Islet precursor cell (in vitro differentiated cells): ENCODE measurements at places on chromosomes 16 and 17.

DNA sequence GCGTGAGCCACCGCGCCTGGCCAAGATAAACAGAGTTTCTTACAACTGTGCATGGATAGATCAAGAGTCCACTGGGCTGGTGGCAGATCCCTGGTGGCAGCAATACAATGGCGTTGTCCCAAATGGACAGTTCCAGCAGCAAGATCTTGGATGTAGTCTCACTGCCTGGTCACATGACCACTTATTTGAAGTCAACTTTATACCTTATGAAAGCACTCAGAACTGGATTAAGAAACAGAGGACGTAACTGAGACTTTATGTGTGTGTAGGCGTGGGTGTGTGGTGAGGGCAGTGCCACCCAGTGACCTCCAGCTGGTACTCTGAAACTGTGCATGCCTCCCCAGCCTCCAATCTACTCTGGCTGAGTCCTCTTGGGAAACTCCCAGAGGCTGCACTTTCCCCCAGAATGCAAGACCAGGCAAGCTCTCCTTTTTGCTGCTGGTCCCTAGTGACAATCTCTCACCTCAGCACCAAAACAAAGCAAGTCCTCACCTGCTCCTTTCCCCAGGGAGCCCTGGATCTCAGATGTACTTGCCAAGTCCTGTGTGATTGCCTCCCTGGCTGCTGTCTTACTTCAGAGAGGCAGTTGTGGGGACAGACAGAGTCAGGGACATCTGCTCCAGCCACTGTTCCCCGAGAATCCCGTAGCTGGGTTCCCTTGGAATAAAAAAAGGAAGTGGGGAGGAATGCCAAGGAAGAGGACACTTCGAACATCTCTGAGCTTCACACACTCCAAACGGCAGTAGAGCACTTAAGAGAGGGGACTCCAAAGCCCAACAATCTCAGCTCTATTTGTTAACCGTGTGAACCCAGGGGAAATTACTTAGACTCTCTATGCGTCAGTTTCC lies 11.7 kb upstream of the ST6GALNAC2 start:
- no peak for DNase-seq

DNA sequence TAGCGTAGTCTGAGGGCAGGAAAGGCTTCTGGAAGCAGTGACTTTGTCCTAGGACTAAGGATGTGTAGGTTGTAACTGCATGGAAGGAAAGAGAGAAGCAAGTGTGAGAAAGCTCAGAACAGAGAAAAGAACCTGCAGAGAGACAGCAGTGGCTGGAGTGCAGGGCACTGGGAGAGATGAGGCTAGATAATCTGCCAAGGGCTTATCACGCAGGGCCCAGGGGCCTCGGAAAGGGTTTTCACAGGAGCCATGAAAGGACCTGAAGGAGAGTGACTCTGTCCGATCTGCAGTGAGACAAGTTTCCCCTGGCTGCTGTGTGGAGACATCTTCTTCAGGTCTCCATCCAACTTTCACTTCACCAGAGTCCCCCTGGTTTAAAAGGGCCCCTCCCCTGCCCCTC lies 7.1 kb upstream of the SRCAP start:
- DNase-seq = no peak

GRCh38 chr17:40452216-40452787 lies 9.1 kb downstream of the IGFBP4 start:
- no peak for DNase-seq

GRCh38 chr16:22764662-22765327 lies 49.2 kb upstream of the HS3ST2 start:
- no peak for DNase-seq

DNA sequence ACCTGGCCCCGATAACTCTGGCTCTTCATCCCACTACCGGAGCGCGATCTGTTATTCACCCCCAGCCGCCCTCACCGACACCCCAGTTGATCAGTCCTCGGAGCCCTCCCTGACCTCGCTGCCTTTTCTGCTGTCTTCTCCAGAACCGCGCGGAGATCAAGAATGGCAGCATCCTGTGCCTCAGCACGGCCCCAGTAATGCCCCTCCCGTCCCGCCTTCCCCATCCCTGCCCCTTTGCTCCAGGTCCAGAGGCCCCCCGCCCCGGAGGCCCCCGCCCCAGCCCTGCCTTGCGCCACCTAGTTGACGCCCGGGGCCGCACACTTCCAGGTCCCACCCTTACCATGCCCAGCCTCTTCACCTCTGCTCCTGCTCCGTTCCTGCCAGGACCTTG lies 872 bp downstream of the ELMO3 start:
- DNase-seq = no peak

DNA sequence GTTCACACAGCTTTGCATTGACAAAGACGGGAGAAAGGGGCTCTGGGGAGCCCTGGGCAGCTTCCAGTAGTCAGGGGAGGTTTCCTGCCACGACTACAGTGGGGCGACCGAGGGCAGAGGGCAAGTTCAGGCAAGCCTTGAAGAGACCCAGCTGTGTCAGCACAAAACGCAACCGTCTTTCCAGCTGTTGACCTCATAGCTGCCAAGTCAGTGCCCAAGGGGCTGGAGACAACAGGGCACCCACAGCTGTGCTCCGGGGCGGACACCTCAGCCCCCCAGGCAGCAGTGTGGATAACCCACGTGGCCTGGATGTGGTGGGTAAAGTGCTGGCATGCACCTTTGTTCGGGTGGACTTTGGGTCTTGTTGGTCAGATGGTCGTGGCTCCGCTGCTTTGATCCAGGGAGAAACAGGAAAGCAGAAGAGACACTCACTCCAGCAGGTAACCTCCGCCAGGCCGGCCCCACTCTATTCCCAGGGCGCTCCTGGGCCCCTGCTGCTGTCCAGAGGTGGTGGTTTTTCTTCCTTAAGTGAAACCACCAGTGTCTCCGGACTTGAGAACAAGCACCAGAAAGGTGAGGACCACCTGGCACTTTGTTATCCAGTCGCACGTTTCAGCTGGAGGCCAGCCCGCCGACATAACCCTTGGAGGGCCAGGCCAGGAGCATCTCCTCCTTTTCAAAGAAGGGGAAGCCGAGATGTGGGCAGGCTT lies 17.6 kb upstream of the CBX2 start:
- no peak for DNase-seq

DNA sequence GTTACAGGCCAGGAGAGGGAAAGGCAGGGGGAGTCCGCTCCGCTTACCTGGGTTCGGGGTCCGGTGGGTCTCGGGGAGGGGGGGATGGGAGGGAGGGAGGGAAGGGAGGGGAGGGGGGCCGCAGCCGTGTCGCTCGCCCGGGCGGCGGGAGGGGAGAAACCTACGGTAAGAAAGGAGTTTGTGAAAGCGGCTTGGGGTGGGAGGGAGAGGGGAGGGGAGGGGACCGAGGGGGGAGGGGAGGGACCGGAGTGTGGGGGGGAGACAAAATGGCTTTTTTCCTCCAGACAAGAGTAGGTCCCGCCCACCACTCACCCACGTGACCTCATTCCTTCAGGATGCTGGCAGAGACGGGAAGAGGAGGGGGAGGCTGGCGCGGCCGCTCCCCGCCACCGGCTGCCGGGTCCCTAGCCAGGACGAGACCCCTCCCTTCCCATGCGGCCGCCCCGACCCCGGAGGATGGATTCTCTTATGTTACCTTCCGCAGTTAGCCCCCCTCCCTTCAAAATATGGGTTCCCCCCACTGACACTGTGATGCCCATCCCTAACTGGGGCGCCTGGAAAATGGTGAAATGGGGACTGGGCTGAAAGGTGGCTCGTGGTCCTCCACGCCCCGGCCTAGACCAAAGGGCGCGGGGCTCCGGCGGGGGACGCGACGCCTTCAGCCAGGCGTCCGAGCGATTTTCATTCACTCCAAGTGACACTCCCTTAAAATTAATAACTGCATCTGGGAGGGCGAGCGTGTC lies at the start of gene PCGF2:
Gene PCGF2 (minus strand): TSS at position 188 of the 743 bp plus-strand sequence. CDS start 7,934 bp downstream, outside the sequence.
- peak; percentile 98 for DNase-seq

DNA sequence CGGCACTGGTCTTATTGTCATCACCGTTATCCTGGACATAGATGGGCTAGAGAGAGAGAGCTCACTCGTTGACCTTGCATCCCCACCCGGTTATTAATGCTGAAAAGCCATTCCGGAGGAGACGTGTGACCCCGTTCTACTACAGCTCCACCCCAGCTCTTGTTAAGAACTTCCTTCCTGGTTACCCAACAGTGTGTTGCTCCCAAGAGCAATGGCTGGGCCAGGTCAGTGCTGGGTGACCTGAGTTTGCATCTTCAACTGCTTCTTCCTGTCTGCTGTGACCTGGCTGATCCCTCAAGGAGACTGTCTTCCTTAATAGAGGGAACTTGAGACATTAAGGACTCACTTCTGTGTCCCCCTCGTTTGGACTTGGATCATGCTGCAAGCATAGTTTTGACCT lies 96.1 kb upstream of the SDK2 start:
- no peak for DNase-seq
